ENCODE measurements at places on chromosomes 4 and X.

DNA sequence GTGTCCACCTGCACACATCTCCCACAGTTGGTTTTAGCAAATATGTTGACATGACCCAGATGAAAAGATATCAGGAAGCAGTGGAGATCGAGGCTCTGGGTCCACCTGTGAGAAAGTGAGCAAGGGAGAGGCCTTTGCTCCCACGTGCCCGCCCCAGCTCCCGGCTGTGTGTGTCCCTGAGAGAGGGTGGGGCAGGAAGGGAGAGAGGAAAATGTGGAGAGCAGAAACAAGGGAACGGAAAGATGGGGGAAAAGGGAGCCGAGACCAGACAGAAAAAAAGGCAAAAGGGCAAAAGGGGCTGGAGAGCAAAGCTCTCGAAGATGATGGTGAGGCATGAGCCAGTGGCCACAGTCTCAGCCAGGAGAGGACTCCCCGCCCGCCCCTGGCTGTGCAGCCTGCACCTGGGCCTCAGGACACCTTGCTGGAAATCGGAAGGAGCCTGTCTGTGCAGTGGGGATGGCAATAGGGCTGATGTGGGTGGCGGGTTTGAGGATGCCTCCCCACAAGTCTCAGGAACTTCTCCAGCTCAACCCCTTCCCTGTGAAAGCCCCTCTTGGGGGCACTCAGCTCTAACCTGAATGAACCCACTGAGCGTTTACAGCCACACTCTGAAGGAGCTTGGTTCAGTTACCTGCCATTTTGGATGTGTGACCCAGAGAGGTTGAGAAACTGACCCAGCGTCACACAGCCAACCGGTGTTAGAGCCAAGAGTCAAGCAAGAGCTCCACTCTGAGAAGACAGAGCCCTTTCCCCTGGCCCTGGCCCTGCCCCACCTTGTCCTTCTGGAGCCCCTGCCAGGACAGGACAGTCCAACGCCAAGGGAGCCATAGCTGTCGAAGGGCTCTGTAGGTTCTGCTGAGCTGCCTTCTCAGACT is 20.3 kb upstream of the MSX1 start:
- DNase-seq = no peak

DNA sequence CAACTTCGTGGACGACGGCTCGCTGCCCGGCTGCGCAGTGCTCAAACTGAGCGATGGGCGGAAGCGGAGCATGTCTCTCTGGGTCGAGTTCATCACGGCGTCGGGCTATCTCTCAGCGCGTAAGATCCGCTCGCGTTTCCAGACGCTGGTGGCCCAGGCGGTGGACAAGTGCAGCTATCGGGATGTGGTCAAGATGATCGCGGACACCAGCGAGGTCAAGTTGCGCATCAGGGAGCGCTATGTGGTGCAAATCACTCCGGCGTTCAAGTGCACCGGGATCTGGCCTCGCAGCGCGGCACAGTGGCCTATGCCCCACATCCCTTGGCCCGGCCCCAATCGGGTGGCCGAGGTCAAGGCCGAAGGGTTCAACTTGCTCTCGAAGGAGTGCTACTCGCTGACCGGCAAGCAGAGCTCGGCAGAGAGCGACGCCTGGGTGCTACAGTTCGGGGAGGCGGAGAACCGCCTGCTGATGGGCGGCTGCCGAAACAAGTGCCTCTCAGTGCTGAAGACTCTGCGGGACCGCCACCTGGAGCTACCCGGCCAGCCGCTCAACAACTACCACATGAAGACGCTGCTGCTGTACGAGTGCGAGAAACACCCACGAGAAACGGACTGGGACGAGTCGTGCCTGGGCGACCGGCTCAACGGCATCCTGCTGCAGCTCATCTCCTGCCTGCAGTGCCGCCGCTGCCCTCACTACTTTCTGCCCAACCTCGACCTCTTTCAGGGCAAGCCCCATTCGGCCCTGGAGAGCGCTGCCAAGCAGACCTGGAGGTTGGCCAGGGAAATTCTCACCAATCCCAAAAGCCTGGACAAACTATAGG is 1.5 kb downstream of the MAB21L2 start:
- no peak for DNase-seq

- DNase-seq = no peak
Measured at GRCh38 chr4:73653695-73654106, 33.5 kb upstream of the RASSF6 start.

DNA sequence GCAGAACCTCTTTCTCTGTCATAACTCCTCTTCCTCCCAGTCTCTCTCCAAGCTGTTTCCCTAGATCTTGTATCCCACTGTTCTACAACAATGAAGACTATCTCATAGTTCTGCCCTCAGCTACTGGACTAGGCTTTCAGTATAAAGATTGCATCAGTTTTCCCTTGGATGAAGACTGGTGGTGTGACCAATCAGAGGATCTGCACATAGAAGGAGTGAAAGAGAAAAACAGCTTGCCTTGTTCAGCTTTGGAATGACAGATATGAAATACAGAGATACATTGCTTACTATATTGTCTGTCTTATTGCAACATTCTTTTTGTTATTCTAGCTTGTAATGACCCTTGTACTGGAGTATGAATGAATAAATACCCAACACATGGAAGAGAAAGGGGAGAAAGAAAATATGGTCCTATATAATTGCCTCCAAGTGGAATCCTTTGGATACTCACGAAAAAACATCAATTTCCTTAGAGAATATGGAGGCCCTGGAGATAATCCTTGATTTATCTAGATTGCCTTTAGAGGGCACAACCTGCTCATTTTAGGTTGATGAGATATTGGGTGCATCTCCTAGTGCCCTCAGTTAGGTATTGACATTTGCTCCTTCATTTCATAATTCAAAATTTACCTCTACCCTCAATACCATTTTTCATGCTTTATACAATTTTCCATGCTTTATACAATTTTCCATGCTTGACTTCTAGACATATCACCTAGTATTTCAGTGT is 395.8 kb downstream of the NAF1 start:
- DNase-seq = no peak

DNA sequence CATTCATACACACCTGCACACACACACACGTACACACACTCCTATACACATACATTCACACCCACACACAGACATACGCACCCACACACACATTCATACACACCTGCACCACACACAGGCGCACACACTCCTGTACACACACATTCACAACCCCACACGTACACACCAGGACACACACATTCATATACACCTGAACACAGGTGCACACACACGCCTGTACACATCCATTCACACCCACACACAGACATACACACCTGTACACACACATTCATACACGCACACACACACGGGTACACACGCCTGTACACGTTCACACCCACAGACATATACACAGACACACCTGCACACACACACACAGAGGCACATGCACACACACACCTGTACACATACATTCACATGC is 53.0 kb upstream of the PPP2R3B start:
- DNase-seq = no peak

DNA sequence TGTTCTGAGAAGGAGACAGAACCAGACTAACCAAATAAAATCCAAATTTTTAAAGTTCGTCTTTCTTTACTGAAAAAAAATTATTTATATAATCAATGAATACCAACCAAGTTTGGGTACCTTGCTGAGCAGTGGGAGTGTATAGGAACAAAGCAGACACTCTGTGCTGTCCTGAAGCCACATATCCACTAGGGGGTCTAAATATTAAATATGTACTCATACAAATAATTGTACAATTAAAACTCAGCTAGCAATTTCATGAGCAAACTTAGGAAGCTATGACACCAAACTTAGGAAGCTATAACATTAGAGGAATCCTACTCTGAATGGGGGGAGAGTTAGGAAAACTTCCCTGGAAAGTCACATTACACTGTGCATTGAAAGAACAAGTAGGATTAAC is 582.0 kb upstream of the EPHA5 start:
- no peak for DNase-seq

- no peak for DNase-seq
Measured at GRCh38 chrX:69065451-69065850, 99.8 kb downstream of the PJA1 start.

GRCh38 chrX:103250977-103251376 is 4.0 kb downstream of the TCEAL8 start:
- no peak for DNase-seq

GRCh38 chr4:164304861-164305260 is 449.1 kb upstream of the SMIM31 start:
- no peak for DNase-seq

- DNase-seq = no peak
Measured at GRCh38 chr4:110898290-110898689, 275.4 kb upstream of the PITX2 start.

GRCh38 chr4:6999172-7000086 is 43.7 kb upstream of the TADA2B start:
- no peak for DNase-seq

DNA sequence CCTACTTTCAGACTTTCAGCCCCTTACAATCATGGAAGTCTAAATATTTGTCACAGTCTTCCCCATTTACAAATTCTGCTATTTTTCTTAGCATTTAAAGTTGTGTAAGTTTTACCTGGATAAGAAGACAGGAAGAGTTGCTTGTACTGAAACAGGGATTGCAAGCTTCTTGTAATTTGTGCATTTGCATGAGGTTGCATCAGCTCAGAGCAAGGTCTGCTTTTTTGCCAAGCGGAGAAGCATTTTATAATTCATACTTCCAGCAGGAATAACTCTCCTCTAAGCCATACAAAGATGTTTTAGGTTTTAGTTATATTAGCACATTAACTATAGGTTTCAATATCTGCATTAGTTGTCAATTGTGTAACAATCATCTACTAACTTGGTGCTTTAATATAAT is 922.0 kb upstream of the PABPC4L start:
- no peak for DNase-seq

- DNase-seq = no peak
Measured at GRCh38 chrX:76815754-76816153, 388.2 kb downstream of the MAGEE1 start.

GRCh38 chr4:122621016-122621507 is at the start of gene IL21:
TSS of gene IL21 (minus strand) at chr4:122621066. CDS start at chr4:122621011, 55 bp downstream.
- DNase-seq = no peak

GRCh38 chr4:105426187-105426897 is 47.5 kb downstream of the PPA2 start:
- no peak for DNase-seq

DNA sequence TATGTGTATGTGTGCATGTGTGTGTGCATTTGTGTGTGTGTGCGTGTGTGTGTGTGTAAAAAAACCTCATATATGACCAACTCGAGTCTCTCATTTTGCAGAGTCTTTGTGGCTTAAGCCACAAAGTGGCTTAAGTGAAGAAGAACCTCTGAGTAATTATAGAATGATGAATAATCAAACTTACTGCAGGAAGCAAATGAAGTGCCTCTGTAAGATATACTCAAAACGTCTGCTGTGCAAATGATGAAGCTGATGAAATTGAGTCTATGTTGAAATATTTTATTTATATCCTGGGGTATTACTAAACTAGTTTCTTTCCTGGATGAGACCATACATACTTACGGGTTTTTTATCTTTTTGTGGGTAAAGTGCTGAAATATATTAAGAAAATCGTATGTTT is 1198.7 kb downstream of the PCDH7 start:
- no peak for DNase-seq

GRCh38 chr4:3766036-3766784 is at the start of gene ADRA2C:
TSS of gene ADRA2C (plus strand) at chr4:3766385. CDS start at chr4:3766607, 222 bp downstream.
- no peak for DNase-seq

DNA sequence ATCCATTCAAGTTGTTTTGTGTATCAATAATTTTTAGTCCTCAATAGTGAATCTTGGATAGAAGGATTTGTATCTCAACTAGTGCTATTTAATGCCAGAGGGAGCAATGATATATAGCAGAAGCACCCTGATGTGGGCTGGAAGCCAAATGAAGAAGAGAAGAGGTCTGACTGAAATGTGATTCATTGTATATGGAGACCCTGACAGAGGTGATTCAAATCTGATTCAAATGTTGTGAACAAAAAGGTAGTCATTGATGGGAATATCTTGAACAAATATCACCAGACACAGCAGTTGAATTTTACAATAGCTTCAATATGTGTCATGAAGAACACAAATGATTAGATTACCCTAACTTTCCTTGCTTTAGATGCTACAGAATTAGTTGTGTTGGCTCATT is 27.5 kb upstream of the SULT1B1 start:
- DNase-seq = no peak

DNA sequence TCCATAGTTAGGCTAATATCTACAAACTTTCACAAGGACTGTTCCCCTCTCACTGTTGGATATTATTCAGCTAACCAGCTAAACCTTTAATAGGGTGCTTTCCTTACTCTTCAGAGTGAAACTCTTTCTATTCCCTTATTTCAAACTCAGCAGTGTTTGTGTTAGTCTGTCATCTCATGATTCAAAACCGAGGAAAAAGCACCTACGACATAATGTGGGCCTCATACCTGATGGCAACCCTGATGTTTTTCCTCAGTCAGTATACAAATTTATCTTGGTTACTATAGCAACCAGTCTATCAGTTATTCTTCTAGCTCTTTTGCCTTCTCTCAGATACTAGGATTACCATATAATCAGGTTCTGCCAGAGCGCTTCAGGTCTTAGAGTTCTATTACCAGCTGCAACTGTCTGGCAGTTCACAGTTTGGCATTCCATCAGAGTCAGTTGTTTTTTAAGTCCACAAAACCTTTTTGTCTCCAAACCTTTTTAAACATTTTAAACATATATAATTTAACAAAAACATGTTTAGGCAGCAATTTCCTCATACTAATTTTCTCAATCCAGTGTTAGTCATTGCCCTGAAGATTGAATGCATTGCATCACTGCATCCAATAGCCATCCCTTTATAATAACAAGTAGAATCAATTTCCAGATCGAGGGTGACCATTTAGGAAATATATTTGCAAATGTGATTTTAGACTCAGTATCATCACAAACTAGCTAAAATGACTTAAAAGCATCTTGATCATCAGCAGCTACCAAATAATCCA is 7.4 kb downstream of the WDR44 start:
- no peak for DNase-seq

- no peak for DNase-seq
Measured at GRCh38 chr4:24508541-24508940, 75.8 kb downstream of the DHX15 start.

GRCh38 chr4:19119904-19120560 is 1098.5 kb upstream of the LCORL start:
- DNase-seq = no peak

- no peak for DNase-seq
Measured at GRCh38 chr4:93751411-93751810, 77.1 kb upstream of the ATOH1 start.

GRCh38 chr4:37324546-37324945 is 80.0 kb downstream of the NWD2 start:
- no peak for DNase-seq

DNA sequence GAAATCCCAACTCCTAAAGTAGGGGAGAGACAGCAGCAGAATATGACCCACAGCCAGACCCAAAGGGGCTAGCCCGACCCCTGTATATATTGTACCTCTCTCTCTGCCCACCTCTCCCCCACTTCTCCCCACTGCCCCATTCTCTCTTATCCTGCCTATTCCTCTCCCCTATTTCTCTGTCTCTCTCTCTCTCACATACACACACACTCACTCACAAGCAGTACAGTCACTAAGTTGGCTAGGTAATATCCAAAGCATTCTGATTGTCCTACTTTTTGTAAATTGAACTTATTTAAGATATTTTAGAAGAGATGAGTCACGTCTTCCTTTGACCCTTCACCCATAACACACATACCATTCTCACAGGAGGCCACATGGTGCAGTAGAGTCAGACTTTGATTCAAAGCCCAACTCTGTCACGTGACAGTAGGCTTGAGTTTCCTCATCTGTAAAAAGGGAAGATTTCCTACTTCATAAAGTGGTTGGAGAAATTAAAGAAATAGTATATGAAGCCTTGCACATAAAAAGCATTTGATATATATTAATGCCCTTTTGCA is 29.5 kb downstream of the SRPX2 start:
- no peak for DNase-seq

Data from activated T-helper 9 cell treated with anti-CD3 and anti-CD28 coated beads, Interleukin-2, amount 50 U/mL, for 16 hours (primary cell).